Activated CD8-positive, alpha-beta T cell treated with anti-CD3 and anti-CD28 coated beads, Interleukin-2, amount 10 ng/mL, durations not matched to agents 7 days and 5 days (primary cell): ENCODE measurements at places on chromosomes 1 and 21.

GRCh38 chr1:25810341-25811299 lies 9.1 kb upstream of the MTFR1L start:
- DNase-seq: peak; percentile 86

DNA sequence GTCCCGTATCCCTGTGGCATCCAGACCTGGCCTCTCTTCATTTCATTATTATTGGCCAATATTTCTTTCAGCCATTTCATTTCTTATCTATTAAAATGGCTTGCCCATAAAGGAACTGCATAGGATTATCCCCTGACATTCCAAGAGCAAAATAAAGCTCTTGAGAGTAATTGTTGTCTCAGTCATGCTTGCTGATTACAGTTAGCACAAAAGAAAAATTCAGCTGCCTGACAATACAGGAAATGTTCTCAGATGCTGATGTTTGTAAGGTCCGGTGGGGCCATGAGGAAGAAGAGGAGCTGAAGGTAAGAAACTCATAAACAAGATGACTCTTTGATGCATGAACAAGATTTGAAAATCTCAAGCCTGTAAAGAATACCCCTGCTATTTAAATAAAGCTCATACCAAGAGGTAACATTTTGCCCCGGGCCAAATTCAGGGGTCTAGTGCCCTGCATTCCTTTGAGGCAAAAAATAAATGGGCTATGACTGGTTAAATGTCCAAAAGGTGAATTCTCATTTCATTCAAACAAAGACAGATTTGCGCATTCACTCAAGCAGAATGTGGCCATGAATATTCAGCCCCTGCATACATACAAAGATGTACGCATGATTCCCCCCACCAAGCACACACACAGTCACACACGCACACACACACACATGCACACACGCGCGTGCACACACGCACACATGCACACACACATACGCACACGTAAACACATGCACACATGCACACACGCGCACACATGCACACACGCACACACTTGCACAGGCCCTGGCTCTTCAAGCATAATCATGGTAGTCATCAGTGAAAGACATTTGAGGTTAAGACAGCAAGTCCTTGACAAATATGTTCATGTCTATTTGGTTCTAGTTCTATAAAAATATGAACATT lies 44.8 kb downstream of the KCNJ15 start:
- no peak for DNase-seq

DNA sequence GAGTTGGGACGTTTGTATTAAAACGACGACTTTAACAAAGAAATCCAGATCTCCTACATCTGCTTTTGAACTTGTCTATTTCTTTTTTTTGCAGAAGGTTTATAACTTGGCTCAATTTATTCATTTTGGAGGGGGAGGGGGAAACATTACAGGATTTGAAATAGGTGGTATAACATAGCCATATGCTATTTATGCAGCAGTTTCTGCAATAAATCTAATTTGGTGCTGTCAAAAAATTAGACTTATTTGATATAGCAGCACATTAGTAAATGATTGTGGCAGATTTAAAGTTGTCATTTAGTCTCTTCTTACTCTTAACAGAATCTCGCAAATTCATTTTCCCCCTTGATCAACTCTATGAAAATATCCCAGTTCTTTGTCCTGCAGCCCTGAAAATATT lies 138.2 kb downstream of the SDCCAG8 start:
- DNase-seq: no peak

DNA sequence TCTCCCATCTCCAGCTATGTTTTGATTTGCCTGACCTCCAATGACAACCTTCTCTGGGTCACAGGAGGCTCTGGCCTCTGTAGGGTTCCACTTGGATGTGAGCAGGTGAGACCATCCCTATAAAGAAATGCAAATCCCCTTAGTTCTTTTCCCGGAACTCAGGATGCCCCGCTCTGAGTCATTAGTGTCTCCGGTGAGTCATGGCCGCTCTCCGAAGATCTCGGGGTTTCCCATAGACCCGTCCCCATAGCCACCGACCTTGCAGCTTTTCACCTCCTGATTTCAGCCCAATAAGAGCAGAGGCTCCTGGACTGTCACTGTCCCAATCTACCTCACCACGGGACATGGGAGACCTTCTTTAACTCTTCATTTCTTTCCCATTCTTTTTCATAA lies 98.2 kb downstream of the PGBD5 start:
- DNase-seq: no peak

GRCh38 chr1:204651843-204652421 lies 33.6 kb downstream of the LRRN2 start:
- DNase-seq: no peak

DNA sequence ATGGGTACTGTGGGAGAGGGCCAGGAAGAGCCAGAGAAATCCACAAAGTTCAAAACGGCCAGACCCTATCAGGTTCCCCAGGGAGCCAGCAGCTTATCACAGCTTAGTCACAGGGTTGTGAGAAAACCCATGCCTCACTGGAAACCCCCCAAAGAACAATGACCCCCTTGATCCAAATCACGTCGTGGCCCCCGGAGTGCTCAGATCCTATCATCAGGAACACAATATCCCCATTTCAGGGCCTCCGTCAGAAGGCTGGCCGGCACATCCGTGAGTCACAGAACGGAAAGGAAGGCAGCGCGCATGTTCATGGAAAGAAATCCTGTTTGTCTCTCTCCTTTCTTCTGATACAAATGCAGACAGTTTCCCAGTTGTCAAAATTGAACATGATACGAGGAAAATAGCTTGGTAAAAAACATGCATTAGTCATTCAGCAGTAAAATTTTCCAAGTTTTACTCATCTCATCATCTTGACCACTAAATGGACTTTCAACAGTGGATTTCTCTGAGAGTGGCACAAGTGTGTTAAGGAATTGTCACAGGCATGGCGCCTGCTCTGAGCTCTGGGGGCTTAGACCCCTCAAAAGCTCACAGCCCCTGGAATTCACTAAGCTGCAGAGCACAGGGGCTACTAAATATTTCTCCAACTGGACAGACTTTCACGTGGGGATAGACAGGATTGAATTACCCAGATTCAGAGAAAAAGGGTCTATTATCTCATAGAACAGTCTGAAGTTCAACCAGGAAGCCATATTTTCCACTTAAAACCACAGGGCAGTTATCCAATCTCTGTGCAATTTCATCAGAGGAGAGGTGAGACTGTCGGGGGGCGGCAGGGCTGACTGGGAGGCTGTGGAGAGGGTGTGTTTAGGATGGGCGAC lies 124.8 kb downstream of the RIPK4 start:
- no peak for DNase-seq

DNA sequence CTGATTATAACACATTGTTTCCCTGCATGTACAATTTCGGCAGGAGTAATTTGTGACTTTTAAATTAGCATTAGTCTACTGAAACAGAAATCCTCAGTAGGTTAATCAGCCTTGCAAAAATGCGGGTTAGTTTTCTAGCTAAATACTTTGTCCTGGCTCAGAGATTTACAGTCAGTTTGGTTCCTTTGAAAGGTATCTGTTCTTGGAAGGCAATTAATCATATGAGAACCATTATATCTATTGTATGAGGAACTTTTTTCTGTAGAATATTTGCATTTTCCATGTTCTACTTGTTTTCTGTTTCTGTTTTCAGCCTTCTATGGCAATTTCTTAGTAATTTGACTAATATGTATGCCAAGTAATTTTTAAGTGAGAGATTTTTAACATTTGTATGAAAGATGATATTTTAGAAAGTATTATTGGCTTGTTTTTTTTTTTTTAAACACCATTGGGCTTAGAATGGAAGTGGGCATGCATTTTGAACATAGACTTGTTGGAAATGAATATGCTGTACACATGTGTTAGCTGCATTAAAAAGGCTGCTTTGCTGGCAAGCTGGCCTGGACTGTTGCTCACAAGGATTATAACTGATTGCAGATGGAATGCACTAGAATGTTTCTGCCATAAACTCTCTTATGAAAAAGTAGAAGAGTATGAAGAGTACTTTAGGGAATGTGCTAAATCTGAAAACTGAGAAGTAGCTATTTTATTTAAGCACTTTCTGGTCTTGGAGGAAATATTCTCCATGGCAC lies 26.2 kb downstream of the KIF1B start:
- no peak for DNase-seq
